ENCODE measurements at places on chromosomes 16 and 17.

- DNase-seq, result no peak
These were observed 26.3 kb downstream of the SLC6A2 start for GRCh38 chr16:55682086-55682485.

- DNase-seq, result no peak
These were observed 19.8 kb downstream of the MNT start for GRCh38 chr17:2380950-2381649.

GRCh38 chr16:67594956-67595355, 32.6 kb downstream of the CTCF start:
- no peak for DNase-seq

DNA sequence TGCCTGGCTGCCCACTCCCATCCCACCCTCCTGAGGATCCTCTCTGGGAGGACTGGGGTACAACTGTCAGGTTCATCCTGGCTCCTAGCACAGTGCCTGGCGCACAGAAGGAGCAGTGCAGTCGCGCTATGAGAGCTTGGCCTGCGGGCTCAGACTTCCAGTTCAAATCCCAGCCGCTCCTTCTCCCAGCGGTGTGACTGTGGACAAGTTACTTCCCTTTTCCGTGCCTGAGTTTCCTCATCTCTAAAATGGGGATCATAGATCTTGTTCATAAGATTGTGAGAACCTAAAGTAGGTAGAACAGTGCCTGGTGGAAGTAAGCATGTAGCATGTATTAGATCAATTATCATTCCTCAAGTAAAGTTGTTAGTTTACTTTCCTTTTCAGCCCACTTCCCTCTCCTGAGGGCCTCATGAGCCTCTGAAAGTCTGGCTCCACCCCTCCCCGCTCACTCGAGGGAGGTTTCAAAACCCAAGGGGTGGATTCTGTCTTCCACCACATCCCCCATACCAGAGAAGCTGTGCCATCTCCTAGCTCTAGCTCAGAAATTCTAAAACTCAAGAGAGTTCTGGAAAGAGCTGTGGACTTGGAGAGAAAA, 19.9 kb upstream of the COL1A1 start:
- no peak for DNase-seq

GRCh38 chr17:34626121-34626681, 46.8 kb downstream of the TMEM132E start:
- no peak for DNase-seq

- no peak for DNase-seq
These were observed 22.9 kb upstream of the DYNLRB2 start for GRCh38 chr16:80517846-80518245.

GRCh38 chr16:85856079-85856478, 42.9 kb upstream of the IRF8 start:
- DNase-seq, result no peak
